Activated CD8-positive, alpha-beta memory T cell treated with anti-CD3 and anti-CD28 coated beads for 1 hour (primary cell): ENCODE measurements at places on chromosomes 3 and 15.

GRCh38 chr15:80787316-80787715, 8.1 kb downstream of the CEMIP start:
- no peak for DNase-seq

GRCh38 chr3:156382458-156383346, 172.2 kb downstream of the SSR3 start:
- no peak for DNase-seq

DNA sequence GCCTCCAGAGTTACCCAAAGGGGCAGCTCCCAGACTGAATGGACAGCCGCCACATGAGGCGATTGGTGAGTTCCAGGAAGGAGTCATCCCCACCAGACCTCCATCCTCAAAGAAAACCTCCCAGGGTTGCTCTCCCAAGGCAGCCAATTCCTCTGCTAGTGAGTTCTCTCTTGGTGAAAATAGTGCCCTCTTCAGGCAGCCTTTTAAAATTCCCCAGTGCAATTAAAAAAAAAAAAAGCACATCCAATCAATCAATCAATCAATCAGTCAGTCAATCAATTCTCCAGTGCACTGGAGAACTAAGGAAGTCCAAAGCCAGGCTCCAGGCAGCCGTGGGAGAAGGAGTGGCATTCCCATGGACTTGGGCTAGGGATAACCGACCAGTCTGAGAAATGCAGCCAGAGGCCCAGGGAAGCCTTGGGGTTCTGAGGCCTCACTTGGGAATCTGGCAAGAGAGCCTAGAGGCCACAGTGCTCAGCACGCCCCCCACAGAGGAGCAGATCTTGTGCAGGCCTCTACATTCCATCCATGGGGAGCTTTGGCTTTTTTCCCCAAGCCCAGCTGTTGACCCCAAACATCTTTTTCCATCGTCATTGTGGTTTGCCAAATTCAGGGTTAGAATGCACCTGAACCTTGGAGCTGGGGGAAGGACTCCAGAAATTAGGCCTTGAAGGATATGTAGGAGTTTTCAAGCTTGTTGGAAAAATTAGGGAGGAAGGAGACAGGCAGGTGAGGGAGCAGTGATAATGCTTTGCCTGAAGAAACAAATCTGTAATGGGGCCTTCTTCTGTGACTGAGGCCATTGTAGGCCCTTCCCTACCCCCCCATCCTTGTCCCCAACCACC, 4.8 kb downstream of the PAQR5 start:
- DNase-seq, result no peak

GRCh38 chr15:33639978-33640377, 328.3 kb upstream of the CHRM5 start:
- no peak for DNase-seq

DNA sequence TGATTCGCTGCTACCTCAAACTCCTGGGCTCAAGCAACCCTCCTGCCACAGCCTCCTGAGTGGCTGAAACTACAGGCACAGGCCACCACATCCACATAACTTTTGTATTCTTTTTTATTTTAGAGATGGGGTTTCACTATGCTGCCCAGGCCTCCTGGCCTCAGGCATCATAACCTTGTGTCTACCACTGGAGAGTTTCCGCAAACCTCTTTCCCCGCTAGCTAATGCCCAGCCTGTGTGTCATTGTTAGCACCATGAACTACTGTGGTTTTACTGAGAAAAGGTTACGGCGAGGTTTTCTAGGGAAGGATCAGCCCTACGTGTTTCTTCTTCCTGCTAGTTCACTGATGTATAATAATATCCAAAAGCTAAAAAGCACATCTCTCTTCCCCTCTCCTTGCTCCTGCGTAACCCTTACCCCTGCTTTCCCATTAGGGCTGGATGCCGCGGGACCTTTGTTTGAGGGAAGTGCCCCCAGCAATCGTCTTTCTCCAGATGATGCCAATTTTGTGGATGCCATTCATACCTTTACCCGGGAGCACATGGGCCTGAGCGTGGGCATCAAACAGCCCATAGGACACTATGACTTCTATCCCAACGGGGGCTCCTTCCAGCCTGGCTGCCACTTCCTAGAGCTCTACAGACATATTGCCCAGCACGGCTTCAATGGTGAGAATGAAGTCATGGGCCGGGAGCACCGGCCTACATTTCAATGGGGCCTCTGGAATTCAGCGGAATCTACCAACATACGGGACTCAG, 113.7 kb downstream of the LIPC start:
- no peak for DNase-seq

DNA sequence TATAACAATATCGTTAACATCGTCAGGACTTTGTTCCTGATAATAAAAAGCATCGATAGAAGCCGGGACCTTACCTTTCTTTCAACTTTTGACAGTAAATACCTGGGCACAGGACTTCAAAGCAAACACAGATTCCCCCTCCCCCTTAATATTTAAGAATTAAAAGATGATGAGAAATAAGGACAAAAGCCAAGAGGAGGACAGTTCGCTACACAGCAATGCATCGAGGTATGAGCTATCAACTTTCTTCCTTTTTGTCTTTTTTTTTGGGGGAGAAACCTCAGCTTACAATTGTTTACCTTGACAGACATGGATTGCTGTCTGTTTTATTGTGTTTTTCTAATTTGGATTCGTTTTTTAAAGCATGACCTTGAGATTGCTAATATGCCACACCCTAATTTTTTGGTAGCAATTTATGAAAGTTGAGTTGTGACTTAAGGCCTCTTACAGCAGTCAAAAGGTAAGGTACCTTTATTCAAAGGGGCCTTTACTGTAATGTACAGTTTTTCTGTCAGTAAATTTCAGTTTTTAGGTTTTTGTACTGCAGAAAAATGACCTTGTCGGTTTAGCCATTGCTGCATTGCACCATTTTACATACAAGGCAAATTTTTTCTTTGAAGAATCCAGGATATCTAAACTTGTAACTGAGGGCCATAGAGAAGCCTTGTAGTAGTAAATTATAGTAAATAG, 1.1 kb downstream of the CHD2 start:
- no peak for DNase-seq
